Endothelial cell of umbilical vein (primary cell): ENCODE measurements at places on chromosomes 2 and 18.

DNA sequence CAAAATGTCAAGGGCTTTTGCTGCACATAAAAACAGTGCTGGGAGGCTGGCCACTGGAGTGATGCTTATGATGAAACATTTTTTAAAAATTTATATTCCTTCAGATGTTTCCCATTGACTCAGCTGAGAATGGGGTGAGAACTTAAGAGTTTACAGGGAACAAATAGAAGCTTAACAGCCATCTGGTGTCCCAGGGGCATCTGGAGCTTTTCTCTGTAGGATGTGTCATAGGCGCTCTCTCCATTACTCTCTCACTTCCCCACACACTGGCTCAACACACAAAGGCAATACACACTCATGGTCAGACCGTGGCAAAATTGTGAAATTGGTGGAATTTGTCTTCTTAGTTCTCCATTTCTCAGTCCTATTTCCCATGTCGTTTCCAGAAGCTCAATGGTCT, 783.1 kb upstream of the LRRTM1 start:
- no peak for DNase-seq

DNA sequence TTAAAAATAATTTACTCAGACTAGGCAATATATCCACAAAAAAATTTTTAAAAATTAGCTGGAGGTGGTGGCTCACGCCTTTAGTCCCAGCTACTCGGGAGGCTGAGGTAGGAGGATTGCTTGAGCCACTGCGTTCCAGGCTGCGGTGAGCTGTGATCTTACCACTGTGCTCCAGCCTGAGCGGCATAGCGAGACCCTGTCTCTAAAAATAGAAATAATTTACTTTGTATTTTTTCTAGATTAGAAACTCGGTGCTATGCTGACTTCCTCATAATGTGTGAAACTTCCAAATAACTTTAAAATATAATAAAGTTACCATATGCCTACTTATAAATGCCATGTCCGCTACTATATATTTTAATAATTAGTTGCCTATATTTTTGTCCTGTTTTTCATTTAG, 6.7 kb downstream of the PPIG start:
- DNase-seq = no peak

- no peak for DNase-seq
Measured at GRCh38 chr18:11548396-11548795, 61.0 kb upstream of the SLC35G4 start.

DNA sequence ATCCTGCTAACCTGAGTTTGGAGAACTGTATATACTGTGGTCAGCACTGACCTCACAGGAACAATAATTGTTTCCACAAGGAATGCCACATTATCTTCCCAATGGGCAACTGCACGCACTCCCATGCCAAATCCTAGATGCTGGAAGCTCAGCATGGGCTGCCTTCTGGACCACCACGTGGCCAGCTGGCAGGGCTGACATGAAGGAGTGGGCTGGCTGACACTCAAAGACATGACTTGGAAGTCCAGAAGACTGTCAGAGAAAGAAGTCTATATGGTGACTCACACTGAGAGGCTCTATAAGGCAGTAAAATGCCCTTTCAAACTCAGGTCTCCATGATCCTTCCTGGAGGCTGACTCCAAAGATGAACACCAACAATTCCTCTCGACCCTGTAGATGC, 98.4 kb upstream of the RNF152 start:
- DNase-seq = peak; percentile 41

DNA sequence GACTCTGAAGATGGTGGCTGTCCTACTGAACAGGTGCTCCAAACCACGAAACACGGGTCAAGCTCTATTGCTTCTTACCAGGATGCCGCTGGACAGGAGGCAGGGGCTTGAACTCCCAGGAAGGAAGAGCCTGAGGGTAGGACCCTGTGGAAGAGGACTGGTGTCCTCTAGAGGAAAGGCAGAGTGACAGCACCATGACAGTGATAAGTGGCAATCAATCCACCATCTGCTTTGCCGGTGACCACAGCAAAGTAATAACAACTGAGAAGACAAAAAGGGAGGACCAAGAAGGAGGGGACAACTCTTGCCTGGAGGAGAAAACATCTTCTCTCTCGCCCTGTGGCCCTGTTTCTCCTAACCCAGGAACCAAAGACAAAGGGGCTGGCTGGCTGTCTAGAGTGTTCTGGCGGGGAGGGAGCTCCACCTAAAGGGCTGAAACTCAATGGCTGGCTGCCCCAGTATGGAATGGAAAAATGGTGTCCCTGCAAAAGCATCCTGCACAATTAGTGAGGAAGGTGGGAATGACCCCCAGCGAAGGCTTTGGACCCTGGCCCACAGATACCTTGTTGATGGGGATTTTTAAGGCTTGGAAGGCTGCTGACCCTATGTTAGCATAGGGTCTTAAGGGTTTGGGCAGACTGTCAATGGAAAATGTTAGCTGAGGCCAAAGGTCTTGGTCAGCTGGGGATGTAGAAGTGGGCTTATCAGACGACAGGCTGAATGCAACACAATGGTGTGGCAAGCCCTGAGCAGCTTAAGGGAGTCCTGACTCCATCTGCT, 35.4 kb downstream of the PROC start:
- DNase-seq = peak; percentile 5

GRCh38 chr2:98747888-98748287, 17.0 kb upstream of the MGAT4A start:
- no peak for DNase-seq

DNA sequence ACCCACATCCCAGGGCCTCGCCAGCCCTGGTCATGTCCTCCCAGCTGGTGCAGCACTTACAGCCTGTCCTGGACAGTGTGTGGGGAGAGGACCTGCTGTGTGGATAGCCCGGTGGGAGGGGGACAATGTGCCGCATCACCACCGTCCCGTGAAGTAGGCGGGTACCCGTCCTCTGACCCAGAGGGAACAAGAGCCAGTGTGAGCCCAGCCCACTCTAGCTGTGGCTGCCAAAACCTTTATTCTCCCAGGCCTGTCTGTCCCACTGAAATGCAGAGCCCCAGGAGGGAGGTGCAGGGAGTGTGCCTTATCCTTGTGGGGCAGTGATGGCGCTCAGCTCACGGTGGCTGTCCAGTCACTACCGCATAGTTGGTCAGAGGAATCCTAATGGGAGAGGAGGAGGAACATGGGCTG, 1.7 kb downstream of the TRAF3IP1 start:
- no peak for DNase-seq

- DNase-seq = no peak
Measured at GRCh38 chr2:601387-601698, 75.9 kb downstream of the TMEM18 start.

DNA sequence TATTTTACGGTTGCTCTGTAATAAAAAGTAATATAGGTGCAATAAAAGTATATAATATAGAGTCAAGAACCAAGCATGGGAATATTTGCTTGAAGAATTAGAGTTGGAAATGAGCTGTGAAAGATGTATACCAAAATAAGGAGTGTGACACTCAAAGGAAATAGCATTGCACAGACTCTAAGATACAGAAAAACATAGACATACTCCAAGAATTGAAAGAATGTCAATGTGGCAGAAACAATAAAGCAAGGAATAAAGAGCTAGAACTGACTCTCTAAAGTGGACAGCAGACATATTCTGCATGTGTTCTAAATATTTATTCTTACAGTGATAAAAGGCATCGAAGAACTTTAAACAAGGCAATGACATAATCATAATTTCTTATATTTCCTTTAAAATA, 561.1 kb upstream of the SETBP1 start:
- no peak for DNase-seq

DNA sequence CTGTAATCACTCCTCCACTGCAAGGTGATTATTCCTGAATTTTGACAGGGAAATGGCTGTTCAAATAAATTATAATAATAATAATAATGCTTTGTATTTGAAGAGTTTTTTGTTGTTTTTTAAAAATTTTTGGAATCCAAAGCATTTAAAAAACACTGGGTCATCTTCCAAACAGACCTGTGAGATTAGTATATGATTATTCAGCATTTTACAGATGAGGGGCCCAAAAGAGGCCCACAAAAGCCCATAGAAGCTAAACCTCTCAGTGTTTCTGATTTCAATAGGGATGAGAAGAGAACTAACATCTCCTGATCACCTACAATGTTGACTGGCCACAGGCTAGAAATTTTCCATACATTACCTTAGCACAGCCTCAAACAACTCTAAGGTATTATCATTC, 8.0 kb upstream of the POLR2D start:
- no peak for DNase-seq

GRCh38 chr2:30165617-30166016, 18.8 kb downstream of the YPEL5 start:
- DNase-seq = no peak

GRCh38 chr2:109339519-109339966, 210.5 kb downstream of the SH3RF3 start:
- DNase-seq = peak; percentile 84

DNA sequence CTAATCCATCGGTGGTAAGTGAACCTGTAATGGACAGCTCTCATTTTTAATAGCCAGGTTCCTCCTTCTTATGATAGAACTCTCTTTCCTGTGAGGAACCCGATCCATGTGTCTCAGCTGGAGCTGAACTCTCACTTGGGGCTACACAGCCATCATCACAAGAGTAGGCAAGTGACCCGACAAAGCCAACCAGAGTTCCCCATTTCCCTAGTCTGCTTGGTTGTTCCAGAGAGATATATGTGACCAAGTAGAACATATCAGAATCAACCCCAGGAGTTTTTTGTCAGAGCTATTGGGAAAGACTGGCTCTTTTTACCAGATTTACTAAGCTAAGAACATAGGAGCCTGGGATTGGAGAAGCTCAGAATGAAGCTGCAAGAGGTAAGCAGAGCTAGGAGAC, 14.6 kb upstream of the HNRNPLL start:
- DNase-seq = no peak

- DNase-seq = no peak
Measured at GRCh38 chr2:15570104-15570503, 9.0 kb upstream of the NBAS start.

DNA sequence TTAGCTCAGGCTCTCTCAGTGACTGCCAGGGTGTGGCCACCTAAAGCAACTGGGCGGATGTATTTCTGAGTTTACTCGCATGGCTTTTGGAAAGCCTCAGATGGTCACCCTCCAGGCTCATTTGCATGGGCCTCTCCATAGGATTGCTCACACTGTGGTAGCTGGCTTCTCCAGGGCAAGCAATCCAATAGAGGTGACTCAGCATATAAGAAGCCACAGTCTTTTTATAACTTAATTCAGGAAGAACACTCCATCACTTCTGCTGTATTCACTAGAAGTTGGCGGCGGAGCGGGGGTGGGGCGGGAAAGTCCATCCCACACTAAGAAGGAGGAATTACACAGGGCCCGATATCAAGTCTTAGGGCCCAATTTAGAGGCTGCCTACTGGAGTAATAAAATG, 3.6 kb upstream of the DOK6 start:
- no peak for DNase-seq

DNA sequence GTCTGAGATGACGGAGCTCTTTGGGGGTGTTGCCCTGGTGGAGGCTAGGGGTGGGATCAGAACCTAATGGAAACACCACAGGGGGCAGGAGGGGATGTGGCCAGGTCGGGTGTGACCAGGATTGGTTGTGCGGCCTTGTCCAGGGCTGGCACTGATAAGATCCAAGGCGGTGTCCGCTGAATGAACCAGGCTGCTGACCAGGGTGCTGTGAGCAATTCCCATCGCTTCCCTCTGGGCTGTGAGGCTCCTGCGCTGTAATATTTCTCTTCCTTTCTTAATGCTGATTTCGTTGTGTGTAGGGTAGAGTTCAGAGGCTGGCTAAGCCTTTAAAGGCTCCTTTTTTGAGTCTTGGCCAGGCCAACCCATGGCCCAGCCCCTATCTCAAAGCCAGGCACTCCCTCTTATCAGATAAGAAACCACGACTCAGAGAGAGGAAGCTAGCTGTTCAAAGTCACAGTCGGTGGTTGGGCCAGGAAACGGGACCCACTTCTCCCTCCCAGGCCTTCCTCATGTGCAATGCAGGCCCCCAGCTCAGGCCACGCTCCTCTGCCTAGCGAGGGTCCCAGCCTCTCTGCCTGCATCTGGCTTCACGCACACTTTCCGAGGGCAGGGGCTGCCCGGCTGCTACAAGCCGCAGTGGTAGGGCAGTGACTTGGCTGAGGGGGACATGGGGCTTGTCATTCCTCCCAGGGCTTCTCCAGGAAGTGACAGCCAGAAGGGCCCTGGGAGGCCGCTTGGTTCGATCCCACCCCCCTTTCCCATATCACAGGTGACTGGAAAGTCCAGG, 26.0 kb upstream of the FOSL2 start:
- DNase-seq = peak; percentile 53

DNA sequence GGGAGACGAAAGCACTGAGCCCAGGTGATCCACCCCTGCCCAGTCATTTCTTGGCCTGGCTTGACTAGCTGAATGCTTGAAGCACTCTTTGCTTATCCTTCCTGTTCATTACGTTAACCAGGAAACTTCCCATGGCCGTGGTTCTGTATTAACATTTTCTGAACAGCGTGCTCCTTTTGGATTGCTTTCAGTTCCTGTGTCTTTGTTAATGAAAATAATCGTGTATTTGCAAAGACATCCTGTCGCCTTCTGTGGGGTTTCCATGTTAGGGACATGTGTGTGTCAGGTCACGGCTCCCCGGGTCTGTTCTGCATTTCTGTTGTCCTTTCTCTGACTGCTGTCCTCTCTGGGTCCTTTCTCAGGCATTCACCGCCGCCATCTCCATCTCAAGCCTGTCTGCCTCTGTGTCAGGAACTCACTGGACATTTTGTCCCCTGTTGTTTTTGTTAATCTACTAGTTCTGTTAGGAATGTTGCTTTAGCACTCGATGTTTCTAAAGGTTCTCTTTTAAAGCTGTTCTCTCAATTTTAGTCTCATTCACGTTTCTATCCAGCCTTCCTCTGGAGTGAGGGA, 434.1 kb upstream of the HS6ST1 start:
- no peak for DNase-seq

- no peak for DNase-seq
Measured at GRCh38 chr2:200239216-200239615, 67.3 kb upstream of the SPATS2L start.

GRCh38 chr2:85976106-85976920, 87.5 kb upstream of the ST3GAL5 start:
- no peak for DNase-seq

DNA sequence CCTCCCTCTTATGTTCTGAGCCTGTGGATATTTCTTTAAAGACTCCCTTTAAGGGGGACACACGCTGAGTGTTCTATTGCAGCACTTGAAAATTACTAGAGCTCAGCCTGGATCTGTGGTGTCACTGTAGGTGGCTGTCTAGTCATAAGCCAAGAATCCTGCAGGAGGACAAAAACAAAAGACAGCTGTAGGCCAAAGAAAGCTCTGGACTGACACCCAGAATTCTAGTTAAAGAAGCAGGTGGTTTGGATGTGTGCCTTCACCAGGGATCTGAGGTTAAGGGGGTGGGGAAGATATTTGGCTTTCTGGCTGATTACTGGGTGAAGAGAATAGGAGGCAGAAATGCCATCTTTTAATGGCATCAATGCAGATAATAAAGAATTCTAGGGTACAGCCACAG, 842.5 kb upstream of the NXPH2 start:
- no peak for DNase-seq
